ENCODE measurements at places on chromosomes 2 and 18. TPM values are rescaled to one million over a fixed set of nuclear protein-coding genes. Genes with fewer than 3 reads are reported as not detected.

Gene OXER1
- not detected for total RNA-seq

Gene ANKRD53
- total RNA-seq: 0.28 TPM

Gene MPP4
- total RNA-seq: 0.06 TPM

Gene CD8A
- 0.51 TPM for total RNA-seq

Gene KIAA1328
- 1.5 TPM for total RNA-seq

Gene LHCGR
- total RNA-seq: not detected

Gene FAM161A
- 9.9 TPM for total RNA-seq

Gene GPBAR1
- total RNA-seq: 0.33 TPM

Gene NTSR2
- total RNA-seq: not detected

Data from A549 treated with dexamethasone at 1 μM for 4 hours (cell line).